Esophagus mucosa (tissue), 1 donor: ENCODE measurements at places on chromosomes 16 and 17. TPM values are rescaled to one million over a fixed set of nuclear protein-coding genes. Genes with fewer than 3 reads are reported as not detected.

Gene TMEM88
- total RNA-seq, result 1.7 TPM

Gene GRIN2A
- total RNA-seq, result not detected

DNA sequence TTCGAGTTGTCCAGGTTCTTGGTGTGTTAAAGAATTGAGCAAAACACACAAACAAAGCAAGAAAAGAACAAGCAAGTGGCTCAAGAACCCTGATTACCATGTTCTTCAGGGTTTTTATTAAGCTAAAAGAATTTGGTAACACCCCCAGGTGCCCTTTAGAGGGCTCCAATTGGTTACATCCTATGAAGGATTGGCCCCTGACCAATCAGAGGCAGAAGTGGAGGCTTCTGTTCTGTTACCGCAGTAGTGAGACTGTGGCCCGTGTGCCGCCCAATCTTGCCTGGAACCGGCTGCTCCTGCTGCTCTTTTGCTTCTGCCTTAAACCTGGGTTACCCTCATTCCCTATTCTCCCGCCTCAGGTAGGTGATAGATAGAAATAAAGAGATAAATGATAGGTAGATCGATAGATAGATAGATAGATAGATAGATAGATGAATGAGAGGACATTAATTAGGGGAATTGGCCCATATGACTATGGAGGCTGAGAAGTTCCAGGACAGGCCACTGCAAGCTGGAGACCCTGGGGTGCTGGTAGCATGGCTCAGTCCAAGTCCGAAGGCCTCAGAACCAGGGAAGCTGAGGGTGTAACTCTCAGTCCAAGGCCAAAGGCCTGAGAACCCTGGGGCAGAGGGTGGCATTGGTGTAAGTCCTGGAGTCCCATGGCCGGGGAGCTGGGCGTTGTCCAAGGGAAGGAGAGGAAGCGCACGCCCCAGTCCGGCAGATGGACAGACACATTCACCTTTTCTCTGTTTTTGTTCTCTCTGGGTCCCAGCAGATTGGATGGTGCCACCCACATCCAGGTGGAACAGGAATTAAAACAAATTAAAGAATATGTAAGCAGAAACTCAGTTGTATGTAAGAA lies 3.5 kb upstream of the CA5A start:
- no peak for ATAC-seq

DNA sequence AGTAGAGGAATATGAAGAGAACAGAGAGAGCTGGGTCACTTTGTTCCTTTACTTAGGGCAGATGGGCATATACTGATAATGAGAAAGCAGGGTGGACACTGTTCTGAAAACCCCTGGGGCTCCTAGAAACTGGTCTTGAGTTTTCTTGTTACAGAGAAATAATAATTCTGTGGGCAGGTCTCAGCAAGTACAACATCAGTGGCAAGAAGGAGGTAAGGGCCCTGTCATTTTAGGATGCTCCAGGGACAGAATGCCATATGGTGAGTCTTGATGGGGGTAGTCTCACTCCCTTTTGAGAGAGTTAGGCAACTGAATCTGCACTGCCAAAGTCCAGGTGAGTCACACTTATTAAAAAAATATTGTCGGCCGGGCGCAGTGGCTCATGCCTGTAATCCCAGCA lies 102.3 kb downstream of the KCNJ2 start:
- ATAC-seq, result no peak

DNA sequence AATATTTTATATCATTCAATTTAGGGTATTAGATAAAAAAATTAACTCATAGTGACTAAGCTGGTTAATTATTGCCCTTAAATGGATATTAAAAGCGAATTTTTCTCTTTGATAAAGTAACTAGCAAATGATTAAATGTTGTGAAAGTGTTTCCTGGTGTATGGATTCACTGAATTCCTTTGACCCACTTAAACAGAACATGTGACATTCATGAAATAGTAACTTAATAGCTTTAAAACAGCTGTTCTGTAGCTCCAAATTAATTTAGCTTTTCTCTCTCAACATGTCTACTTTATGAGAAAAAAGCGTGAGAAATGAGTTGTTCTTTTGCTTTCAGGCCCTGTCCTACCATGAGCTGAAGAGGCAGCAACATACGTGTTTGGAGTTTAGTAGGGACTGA lies 36.4 kb upstream of the APPBP2 start:
- no peak for ATAC-seq

Gene CLDN6
- total RNA-seq, result not detected

DNA sequence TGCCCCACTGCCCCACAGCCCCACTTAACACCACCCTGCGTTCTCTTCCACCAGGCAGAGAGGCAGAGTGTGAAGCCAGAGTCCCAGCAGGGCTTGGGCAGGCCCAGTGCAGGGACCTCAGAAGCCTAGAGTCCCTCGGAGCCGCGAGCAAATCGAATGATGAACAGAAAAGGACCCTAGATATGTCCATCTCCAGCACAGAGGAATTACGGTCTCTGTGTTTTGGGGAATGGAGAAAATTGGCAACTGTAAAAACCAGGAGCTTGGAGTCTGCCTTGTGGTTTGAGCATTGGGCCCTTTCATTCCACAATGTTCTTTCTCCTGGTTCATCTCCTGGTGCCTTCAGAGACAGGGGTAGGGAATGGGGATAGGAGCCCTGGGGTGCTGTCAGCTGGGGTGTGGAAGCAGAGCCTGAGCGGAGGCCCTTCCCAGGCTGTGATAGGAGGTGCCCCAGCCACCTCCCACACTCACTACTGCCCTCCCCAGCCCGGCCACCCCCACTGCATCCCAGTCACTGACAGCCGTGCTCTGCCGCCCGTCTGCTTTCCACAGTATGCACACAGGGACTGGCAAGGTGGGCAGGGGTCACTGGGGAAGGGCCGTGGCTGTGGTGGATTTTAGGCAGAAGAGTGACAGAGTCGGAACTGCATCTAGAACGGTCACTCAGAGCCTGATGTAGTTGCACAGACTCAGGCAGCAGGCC lies 26.7 kb downstream of the TBX4 start:
- ATAC-seq, result no peak

Gene CSH2
- total RNA-seq, result not detected

DNA sequence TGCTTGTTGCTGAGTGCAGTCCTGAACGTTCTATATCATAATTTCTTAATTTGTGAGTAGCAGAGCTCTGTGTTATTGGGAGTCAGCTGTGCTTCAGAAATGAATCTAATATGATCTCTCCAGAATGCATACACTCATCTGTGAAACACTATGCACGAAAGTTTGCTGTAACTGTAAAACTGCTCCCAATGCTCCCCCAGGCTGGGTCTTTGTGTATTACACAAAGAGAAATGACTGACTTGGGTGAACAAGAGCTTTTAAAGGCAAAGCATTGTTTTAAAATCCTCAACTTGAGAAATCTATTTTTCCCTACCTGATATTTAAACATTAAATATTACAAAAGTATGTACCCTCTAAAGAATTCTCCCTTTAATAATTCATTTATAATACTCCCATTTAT lies 636.7 kb upstream of the KIF2B start:
- no peak for ATAC-seq
